ENCODE measurements at places on chromosomes 5 and 9.

- DNase-seq = no peak
Observed at GRCh38 chr5:102283102-102283797, 12.8 kb downstream of the SLCO4C1 start.

DNA sequence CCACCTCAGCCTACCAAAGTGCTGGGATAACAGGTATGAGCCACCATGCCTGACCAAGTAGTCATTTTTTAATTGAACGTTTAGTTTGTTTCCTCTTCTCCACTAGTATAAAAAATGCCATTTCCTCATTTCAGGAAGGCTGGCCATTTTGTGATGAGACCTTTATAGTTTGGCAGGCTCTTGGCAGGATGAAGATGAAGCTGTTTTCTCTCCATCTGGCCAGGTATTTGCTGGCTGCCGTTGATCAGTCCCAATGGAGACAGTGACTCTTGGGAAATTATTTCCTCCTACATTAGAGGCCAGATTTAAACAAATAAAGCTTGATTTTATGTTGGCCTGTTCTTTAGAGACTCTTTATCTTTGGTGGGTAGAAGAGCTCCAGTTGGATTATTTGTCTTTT lies 199.0 kb downstream of the ARHGAP26 start:
- no peak for DNase-seq

GRCh38 chr9:126861707-126862103 lies 1.3 kb downstream of the ZBTB34 start:
- DNase-seq = no peak

GRCh38 chr9:2568689-2569088 lies 52.9 kb upstream of the VLDLR start:
- DNase-seq = no peak

DNA sequence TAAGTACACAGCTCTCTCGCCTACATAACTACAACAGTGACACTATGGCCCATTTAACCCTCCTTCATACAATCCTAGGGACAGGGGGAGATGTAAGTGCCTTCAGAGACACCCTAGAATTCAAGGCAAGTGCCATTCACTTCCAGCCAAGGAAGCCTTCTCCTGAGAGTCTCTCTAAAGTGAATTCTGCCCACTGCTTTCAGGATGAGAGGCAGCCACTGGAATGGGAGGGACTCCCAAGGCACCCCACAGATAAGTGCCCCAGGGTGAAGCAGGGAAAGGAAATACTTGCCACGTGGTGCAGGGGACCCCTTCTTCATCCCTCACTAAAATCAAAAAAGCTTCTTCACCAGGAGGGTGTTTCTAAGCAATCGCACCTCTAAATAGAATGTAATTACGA lies 283.7 kb downstream of the ZNF608 start:
- DNase-seq = no peak

DNA sequence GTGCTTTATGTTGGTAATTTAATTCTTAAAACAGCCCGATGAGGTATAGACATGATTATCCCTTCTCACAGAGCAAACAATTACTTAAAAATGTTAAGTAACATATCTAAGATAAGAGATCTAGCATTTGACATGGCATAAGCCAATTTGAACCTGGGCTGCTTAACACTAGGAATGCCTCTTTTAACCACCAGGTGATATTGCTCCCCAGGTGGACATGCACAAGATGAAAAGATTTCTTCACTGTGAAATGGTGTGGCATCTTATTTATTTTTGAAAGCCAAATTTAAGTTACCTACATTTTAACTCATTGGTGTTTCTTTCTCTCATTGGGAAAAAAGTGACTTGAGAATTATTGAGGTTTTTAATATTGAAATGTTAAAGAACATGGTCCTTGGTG lies 15.8 kb upstream of the LRRC70 start:
- no peak for DNase-seq

DNA sequence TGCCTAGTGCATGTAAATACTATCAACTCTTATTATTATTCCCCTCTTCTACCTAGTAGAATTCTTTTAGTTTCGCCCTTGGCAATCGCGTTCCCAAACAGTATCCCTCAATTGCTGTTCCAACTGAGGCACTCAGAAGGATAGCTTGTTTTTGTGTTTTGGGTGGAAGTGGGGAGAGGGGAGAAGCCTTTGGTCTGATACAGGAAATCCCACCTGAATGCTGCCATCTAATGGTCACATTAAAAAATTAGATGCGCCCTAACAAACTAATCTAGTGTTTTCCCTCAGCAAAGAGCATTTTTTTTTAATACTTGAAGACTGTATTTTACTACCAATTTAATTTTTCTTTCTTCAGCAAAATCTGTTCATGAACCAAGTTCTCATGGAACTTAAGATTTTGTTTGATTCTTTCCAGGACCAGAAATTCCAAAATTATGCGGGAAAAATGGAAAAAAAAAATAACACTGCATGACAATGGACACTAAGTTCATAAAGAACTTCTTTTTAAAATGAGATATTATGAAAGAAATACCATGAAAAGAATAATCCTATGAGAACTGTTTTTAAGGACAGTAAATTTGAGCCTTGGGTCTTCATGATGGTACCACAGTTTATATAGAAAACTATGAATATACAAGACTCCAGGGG lies 22.2 kb upstream of the GLDC start:
- DNase-seq = no peak

- no peak for DNase-seq
Observed at GRCh38 chr9:82805027-82805426, 257.9 kb downstream of the RASEF start.

- DNase-seq = no peak
Observed at GRCh38 chr5:1329111-1329579, 15.8 kb downstream of the CLPTM1L start.

DNA sequence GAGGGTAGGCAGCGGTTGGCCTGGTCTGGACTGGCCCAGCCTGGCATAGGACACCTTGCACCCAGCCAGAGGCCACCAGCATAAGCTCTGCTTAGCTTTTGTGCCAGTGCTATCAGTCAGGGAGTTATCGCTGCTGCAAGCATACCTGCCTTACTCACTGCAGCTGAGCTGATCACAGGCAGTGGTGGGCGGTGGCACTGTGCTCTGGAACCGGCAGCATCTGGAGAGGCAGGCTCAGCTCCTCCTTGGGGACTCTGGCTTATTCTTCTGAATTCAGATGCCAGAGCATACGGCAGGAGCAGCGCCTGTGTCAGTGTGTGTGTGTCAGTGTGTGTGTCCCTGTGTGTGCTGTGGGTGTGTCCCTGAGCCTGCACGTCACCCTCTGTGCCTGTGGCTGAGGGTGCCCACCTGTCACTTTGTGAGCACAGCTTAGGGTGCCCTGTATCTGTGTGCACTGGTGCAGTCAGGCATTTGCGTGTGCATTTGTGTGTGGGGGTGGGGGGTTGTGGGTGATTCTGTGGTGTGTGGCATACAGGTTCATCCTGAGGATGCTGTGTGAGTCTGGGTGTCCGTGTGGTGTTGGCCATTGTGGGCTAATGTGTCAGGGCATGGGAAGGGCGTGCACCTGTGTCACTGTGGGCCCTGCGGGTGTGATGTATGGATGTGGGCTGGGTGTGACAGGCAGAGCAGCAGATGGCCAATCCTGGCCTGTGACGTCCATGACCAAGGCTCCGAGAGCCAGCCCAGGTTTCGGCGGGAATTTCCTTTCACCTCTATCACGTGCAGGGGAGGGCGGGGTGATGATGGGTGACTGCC lies 23.5 kb downstream of the LMX1B start:
- no peak for DNase-seq

DNA sequence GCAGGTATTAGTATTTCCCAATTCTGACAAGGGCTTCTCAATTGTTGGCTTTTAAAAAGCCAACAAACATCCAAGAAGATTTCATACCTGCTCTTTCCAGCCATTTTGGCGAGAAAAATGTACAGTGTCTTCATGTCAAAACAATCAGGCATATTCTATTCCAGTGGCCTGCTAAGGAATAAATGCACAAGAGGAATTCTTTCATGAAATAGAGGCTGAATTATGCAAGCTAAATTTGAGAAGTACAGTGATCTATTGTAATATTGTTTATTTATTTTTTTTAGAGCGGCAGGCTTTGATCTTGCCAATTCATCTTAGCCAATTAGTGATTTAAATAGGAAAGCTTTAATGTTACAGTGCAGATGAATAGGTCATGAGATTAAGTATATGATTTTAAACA lies 49.3 kb downstream of the NLN start:
- no peak for DNase-seq

DNA sequence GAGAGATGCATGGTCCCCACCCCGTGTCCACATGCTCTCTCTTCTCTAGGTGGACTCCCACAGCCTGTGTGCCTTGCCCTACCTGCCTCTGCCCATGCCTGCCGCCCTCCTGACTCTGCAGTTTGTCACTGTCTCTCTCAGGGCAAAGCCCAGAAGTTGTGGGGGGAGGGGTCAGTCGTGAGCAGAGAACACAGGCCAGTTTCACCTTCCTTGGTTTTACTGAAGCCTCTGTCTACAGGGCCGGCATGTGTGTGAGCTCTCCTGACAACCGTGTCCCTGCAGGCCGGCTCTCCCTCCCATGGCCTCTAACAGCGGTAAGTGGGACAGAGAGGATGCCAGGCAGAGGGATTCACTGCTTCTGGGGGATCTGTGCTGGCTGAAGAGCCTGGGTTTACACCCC lies 43.5 kb upstream of the SLC25A51 start:
- DNase-seq = no peak

GRCh38 chr5:58021466-58021865 lies 438.4 kb downstream of the PLK2 start:
- no peak for DNase-seq

- DNase-seq = no peak
Observed at GRCh38 chr5:131671994-131672655, 37.1 kb upstream of the RAPGEF6 start.

GRCh38 chr5:111453747-111454146 lies 58.6 kb downstream of the STARD4 start:
- DNase-seq = no peak

GRCh38 chr5:66438087-66438486 lies 158.1 kb upstream of the MAST4 start:
- no peak for DNase-seq

DNA sequence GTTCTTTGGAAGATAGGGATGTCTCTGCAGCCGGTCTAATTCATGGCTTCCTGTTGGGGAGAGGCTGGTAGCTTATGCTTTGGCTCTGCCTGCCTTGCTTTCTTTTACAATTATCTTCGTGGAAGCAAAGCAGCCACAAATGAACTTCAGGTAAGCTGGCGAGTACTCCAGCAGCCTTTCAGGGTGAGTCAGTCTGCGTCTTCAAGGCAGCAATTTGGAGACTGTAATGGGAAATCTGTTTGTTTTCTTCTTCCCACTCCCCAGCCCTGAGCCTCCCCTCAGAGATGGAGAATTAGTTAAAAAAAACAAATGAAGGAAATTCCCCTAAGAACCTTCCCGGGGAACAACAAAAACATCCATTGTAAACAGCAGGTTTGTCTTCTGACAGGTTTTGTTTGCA lies 100.1 kb downstream of the PSAT1 start:
- no peak for DNase-seq

DNA sequence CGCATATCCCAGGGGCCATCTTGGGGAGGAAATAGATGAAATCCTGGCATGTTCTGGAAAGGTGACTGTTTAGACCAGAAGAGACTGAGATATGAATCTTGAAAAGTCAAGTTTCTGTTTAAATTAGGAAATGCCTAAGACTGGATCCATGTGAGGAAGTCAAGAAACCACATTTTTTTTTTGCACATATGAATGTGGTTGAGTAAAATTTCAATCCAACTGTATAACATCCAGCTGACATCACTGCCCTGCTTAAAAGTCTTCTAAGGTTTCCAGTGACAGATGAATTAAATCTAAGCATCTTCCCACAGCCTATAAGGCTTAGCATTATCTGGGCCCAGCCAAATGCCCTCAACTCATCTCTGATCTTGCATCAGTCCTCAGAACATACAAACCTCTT lies 47.7 kb upstream of the TCERG1 start:
- DNase-seq = no peak

GRCh38 chr5:130514984-130515690 lies 610.9 kb downstream of the CHSY3 start:
- DNase-seq = no peak

DNA sequence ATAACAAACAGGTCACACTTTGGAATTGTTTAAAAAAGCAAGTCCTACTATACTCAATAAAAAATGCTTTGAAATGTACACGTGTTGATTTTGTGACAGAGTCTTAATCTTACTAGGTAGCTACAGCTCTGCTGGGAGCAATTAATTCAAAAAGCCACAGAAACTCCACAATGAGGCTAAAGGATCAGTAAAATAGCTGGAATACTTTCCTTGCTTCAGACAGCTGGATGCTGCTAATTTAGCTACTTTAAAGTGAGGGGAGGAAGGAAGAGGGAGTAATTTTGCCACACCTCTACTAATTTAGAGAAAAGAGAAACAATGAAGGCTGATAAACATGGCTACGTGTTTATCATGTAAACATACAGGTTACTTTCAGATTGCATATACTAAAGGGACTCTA lies 927.6 kb upstream of the DMAC1 start:
- DNase-seq = no peak

GRCh38 chr9:130989891-130990290 lies 19.1 kb upstream of the LAMC3 start:
- no peak for DNase-seq

DNA sequence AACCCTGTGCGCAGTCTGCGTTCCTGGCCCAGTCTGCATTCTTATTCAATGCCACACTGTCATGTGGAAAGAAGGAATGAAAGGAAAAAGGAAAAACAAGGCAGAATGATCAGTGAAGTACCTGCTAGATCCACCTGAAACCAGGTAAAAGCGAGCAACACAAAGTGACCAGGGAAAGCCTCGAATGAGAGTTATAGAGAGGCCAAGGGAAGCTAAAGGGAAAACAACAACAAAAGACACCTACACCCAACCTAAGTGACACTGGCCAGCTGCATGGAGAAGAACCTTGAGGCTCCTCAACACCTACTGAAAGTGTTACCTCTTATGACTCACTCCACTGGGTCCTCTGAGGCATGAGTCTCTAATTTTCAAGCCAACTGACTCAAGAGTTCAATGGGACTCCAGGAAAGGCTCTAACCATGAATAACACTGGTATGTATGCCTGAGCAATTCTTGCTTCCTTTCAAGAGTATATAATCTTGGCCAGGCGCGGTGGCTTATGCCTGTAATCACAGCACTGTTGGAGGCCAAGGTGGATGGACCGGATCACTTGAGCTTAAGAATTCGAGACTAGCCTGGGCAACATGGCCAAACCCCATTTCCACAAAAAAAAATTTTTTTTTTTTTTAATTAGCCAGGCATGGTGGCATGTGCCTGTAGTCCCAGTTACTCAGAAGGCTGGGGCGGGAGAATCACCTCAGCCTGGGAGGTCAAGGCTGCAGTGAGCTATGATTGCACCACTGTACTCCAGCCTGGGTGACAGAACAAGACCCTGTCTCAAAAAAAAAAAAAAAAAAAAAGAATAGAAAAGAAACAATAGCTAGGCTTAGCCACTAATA lies 29.0 kb downstream of the MTMR12 start:
- no peak for DNase-seq

- DNase-seq = no peak
Observed at GRCh38 chr5:39448506-39449128, 23.8 kb upstream of the DAB2 start.

DNA sequence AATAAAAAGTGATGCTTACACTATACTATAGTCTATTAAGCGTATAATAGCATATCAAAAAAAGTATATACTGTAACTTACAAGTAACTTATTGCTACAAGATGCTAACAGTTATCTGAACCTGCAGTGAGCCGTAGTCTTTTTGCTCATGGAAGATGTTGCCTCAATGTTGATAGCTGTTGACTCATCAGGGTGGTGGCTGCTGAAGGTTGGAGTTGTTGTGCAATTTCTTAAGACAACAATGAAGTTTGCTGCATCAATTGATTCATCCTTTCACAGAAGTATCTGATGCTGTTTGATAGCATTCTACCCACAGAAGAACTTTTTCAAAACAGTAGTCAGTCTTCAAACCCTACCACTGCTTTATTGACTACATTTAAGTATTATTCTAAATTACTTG lies 7.8 kb upstream of the C9orf40 start:
- no peak for DNase-seq

Measured in stimulated activated CD4-positive, alpha-beta T cell treated with anti-CD3 and anti-CD28 coated beads, TNF-alpha, amount 100 ng/mL, for 24 hours (primary cell).